ENCODE measurements at places on chromosomes 2 and 18.

GRCh38 chr2:3598912-3599854 is 4.3 kb downstream of the COLEC11 start:
- DNase-seq: no peak

DNA sequence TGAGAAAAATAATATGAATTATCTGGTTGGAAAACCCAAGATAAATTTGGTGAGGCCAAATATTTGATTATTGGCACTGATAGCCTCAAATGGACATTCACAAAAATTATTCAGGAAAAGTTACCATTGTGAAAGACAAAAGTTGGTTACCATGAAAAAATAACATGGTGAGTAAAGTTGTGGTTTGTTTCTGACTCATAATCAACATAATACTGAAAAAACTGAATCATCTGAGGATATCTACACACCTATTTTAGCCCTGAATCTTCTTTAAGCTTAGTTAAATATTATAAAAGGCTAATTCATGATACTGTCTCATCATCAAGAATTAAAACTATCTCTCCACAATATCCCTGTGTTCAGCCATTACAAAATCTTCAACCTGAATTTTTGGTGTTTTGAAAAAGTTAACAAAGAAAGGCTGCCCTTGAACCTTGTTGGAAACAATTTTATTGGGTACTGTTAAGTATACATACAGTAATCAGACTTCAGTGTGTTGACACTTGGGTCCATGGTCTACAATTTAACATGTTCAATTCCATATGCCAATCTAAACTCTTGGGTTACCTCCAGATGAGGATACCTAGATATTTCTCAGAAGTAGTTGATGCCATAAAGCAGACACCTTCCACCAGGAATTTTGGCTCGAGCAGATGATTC is 607.5 kb upstream of the SLC39A10 start:
- no peak for DNase-seq

GRCh38 chr2:20317197-20317596 is 33.4 kb downstream of the PUM2 start:
- no peak for DNase-seq

- DNase-seq: no peak
Measured at GRCh38 chr2:3712831-3713503, 9.6 kb downstream of the DCDC2C start.

GRCh38 chr2:233358335-233358734 is 4.0 kb downstream of the DGKD start:
- DNase-seq: no peak

DNA sequence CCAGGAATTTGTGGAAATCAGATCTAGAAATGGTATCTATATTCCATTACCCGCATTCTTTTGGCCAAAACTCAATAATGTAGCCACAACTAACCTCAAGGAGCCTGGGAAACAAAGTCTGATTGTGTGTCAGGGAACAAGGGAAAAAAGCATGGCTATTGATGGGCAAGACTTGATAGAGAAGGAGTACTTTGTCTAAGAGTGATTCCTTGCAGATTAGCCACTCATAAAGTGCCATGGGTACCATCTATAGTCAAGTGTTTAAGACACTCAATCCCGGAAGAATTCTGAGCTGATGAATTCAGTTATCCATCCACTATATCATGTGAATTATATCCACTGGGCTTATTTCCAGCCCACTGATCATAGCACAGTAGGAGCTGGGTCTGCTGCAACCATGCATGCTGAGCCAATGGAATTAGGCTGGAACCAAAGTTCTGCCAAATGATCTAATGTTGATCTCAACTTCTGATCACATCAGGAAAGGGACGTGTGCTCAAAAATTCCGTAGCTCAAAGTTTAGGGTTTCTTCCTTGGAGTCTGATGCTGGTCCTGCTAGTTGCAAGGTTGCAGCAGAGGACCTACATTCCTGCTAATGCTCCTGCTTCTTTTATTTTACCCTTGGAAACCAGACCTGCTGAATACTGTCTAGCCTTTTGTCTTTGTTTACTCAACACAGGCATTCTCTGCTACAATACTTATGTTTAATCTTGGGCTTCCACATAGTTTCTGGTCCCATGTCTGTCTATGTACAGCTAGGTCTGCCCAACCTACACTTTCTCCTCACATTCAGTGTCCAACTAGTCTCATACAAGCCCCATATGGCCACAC is 629.7 kb downstream of the IRS1 start:
- no peak for DNase-seq

DNA sequence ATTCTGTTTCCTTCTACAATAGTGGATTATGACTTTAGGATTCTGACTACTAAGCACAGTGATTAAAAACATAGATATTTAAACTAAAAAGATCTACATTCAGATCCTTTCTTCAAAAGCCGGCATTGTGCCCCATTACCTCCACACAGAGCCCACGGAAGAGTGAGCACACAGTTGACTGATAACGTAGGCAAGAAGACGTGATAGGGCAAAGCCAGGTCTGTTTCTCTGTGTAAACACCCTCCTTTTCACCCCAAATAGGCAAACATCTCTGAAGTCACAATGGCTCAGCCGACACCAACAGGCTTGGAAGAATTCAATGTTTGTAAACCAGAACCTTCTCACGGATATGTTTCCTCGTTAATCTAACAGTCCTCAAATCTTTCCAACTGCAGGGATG is 302.9 kb downstream of the CMPK2 start:
- no peak for DNase-seq

DNA sequence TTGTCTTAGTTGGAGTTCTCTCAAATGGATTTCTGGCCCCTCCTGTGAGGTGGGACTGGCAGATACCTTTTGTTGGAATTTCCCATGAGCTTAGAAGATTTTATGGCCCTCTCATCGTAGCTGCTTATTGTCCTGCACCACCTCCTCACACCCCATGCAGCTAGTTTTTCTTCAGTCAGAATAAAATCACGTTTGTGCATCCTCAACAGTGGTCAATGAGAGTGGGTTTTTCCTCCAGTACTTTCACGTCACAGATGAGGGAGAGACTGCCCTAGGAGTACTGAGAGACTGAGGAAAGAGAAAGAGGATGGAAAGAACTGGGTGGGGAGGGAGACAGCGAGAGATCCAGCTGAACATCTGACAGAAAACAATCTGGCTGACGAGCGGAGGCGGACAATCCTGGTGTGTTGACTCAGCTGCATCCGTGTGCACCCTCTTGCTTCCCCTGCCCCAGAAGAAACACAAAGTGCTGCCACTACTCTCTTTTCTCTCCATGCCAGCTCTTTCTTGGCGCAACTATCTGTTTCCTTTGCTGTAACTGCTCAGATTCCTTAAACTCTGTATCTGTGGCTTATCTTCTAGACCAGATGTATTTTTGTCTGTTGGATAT is 7.4 kb downstream of the RAPGEF4 start:
- DNase-seq: no peak

DNA sequence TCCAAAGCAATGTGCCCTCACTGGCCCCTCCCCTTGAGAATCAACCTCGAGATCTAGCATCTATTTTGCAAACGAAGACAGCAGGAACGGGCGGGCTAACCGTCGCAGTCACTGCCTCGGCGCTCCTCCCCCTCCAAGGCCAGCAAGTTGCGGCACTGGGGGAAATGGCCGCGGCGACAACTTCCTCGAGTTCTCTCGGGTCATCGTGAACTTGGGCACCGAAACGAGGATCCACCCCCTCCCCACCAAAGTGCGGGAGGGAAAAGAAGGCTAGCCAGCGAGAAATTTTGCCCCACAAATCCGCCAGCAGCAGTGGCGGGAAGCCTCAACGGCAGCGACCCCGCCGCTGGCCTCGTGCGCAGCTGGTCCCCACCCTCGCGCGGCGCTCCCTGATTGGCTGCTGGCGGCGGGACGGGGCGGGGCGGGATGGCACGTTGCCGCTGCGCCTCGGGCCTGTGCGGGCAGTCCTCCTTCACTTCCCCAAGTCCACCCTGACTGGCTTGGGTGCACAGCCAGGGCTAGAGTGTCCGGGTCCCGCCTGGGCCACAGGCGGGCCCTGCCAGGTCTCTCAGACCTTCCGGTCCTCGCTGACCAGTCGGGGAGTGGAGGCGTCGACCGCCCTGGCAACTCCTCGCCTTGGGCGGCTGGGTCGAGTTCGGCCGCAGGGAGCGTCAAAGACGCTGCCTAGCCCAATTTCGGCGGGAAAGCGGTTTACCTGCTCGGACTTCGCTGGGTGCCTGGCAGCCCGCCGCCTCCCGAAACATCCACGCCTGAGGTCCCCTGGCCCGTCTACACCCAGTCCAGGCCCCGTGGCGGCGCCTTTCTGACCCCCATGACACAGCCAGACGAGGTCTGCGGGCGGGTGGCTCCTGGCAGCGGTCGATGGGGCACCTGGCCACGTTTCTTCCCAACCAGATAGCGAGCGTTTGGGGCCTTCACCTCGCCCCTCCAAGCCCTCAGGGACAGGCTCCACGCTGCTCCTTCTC is at the start of gene BOLL:
Gene BOLL (minus strand): TSS at position 364 of the 986 bp plus-strand sequence. CDS start 3,469 bp downstream, outside the sequence.
- DNase-seq: no peak

- no peak for DNase-seq
Measured at GRCh38 chr2:135843671-135844070, 6.7 kb upstream of the LCT start.

DNA sequence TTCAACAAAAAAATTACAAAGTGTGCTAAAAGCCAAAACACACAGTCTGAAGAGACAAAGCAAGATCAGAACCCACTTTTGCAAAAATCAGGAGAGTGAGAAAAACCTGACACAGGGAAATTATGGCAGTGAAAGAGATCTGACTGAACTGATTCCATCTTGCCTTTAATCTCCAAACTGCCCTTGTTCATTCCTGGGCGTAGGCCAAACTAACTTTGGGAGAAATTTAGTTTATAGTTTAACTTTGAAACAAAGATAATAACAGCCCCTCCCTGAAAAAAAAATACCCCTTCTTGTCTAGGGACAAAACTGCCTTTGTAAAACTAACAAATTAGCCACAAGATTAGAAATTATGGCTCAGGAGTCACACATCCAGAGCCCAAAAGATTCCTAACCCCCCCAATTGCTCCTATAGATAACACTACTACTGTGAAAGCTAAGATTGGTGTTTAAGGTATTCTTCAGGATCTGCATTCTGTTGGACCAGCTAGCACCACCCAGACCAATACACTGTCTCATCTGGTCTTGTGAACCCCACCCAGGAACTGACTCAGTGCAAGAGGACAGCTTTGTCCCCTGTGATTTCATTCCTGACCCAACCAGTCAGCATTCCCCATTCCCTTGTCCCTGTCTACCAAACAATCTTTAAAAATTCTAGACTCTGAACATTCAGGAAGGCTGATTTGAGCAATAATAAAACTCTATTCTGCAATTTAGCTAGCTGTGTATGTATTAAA is 226.1 kb upstream of the SH3BP4 start:
- DNase-seq: no peak

GRCh38 chr2:159091976-159092375 is 123.5 kb downstream of the TANC1 start:
- no peak for DNase-seq

DNA sequence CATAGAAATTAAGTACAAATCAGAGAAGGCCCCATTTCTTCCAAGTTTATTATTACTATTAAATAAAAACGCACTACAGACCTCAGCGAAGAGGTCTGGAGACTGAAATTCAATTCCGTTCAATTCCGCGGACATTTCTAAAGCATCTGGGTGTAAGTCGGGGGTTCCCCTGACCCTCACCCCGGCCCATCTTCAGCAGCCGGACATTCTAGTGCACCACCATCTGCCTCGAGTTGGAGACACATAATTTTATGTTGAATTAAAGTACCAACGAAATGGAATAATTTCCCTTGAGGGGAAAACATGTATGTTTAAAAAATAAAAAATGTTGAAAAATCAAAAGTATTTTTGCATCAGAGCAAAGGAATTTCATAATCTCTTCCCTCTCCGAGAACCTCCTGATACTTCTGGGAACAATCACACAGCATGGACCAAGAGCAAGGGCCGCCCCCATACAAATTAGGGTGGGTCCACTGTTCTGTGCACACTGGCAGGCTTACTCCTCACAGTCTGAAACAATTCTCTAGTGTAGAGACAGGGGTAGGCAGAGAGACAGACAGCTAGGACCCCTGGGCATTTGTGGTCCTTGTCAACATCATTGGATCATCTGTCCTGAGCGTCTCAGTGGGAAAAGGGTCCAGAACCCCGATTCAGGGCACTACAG is 29.3 kb downstream of the MBP start:
- DNase-seq: no peak

DNA sequence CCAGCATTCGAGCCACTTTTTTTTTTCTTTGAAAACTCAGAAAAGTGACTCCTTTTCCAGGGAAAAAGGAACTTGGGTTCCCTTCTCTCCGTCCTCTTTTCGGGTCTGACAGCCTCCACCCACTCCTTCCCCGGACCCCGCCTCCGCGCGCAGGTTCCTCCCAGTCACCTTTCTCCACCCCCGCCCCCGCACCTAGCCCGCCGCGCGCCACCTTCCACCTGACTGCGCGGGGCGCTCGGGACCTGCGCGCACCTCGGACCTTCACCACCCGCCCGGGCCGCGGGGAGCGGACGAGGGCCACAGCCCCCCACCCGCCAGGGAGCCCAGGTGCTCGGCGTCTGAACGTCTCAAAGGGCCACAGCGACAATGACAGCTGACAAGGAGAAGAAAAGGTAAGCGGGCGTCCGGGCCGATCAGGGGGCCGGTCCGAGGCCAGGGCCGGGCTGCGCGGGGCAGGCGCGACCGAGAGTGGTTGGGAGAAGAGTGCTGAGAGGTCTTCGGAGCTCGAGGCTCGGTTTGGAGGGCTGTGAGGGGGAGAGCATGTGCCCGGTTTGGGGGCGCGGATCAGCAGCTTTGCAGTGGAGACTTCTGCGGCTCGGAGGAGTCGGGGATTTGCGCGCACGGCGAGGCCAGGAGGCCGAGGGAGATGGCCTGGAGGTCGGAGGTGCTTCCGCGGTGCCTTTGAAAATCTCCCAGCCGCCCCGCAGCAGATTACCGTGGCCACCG is 502 bp downstream of the EPAS1 start:
- DNase-seq: peak; percentile 70

DNA sequence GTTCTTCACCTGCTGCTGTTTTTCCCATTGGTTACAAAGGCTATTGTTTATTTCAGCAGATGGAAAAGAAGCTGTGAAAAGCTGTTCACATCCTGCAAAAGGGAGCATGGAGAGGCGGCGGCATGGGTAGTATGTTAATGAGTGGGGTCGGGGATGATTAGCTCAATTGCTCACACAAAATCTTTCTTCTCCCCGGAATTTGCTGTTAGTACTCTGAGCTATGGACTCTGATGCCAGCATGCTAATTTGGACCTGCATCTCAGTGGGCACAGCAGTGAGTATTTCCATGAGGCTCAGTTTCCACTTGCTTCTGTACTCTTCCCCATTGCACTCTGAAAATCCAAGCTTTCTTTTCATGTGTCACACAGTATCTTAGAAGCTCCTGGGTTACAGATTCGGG is 61.6 kb downstream of the DNER start:
- DNase-seq: no peak

DNA sequence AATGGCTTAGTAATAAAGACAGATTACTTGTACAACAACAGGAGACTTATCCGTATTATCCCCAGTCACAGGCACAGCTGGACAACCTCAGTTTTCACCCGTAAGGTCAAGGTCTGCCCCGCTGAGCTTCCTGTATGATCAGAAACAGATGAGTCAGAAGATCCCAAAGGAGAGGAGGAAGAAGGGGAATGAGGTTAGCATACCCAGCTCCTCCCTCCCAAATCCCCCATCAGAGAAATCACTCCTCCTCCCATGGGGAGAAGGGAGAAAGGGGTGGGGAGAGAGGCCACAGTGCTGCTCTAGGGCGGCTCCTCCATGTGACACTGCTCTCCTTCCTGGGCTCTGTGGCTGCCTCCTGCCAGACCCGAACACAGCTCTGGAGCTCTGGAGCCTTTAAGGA is 53.8 kb upstream of the SPTBN1 start:
- DNase-seq: no peak

Measured in stimulated activated CD4-positive, alpha-beta T cell treated with anti-CD3 and anti-CD28 coated beads, TNF-alpha, amount 100 ng/mL, for 24 hours (primary cell).